ENCODE measurements at places on chromosomes 1 and 21.
A peak's percentile ranks its signal among the peaks of the same experiment; 100 is the strongest.

DNA sequence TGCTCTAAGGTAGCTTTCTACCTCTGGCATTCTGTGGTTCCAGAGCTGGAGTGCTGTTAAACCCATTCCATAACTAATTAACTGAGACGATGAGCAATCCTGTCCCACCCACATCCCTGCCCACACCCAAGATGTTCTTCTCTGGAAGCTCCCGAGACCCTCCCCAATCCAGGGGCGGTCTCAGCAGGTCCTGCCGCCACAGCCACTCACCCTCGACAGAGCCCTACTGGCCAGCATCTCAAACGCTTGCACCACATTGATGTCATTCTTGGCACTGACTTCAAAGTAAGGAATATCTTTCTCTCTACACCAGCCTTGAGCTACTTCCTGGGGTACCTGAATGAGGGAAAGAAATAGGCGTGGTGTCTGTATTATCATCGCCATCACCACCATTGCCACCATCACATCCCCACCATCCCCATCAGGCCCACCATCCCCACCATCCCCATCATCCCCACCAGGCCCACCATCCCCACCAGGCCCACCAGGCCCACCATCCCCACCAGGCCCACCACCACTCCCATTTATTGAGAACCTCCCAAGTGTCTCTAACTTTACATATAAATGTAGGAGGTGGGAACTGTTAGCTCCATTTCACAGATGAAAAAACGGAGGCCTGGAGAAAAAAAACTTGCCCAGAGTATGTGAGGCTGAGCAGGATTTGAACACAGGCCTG is 17.7 kb downstream of the RAB7B start:
- DNase-seq = no peak

DNA sequence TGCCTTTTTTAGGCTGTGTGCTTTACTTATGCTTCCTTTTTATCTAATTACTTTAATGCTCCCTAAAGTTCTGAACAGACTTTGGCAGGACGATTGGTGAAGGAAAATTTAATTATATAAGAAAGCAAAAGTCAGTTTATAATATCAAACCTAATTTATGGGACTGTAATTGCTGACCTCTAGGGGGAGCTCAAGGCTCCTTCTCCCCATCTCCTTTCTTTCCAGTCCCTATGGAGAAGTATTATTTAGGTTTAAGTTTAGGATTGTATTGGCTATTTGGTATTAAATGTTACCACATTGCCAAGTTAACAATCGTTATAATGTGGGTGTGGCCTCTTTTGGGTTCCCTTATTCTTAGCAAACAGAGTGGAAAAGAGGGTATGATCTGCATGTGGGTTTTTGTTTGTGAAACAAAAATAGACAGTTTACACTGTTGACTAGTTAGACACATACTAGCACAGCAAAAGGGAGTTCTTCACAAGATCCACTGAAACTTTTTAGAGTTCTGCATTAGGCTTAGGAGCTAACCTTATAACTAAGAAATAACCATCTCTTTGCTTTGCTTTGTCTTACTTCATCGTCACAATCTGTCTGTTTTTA is 48.2 kb upstream of the TNFSF4 start:
- DNase-seq = no peak

GRCh38 chr1:45721207-45721606 is 29.2 kb downstream of the IPP start:
- no peak for DNase-seq

DNA sequence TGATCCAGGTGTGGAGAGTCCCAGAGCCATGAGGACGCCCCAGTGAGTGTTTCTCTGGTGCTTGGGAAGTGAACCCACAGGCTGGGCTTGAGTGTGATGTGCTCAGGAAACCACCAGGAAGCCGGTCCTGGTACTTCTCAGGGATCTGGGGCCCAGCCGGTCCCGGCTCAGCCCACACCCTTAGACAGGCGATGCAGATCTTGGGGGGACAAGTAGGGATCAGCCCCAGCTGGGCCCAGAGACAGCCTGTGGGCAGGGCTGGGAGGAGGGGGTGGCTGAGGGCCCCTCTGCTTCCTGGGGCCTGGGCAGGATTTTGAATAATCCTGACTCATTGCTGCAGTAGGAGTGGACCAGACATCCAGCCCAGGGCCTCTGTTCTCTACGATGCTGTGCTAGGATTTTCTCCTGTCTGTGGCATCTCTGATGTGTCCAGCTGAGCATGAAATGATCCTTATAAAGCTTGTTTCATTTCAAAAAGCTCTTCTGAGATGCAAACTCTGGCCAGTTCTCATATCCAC is 698.0 kb downstream of the PTPRU start:
- DNase-seq = no peak

DNA sequence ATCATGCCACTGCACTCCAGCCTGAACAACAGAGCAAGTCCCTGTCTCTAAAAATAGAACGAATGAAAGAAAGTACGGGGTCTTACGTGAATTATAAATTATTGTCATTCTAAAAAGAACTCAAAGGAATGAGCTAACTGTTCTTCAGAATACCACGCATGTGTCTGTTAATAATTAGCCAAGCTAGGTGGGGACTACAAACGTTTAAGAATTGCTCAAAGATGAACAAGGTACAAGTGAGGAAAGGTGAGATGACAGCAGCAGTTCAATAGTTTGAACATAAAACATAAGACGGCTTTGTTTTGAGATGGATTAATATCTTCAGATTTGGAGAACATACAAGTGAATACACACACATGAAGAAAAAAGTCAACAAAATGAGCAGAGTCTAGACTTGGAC is 79.6 kb downstream of the UBR4 start:
- DNase-seq = no peak

- DNase-seq = no peak
Measured at GRCh38 chr1:229109320-229109761, 161.6 kb upstream of the RAB4A start.

DNA sequence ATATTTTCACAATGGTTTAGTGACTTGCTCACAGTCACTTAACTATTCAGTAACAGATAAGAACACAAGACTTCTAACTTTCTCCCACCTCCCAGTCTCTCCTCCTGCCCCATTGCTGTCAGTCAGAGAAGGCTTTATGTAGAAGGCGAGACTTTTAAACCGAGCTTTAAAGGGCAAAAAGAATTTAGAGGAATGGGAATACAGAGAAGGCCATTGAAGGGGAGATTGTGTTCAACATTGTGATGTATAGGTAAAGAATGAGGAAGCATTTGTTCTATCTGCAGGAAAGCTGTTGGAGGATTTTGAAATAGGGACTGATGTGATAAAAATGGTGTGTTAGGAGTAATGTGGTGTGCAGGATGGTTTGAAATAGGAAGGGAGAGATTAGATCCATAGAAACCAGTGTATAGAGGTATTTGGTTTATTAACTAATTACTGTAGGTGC is 7.3 kb downstream of the POU2F1 start:
- DNase-seq = no peak

- DNase-seq = no peak
Measured at GRCh38 chr1:63054184-63054583, 268.2 kb upstream of the FOXD3 start.

GRCh38 chr1:245770156-245770555 is 615.4 kb downstream of the KIF26B start:
- no peak for DNase-seq

- no peak for DNase-seq
Measured at GRCh38 chr1:92408825-92409224, 77.9 kb downstream of the GFI1 start.

DNA sequence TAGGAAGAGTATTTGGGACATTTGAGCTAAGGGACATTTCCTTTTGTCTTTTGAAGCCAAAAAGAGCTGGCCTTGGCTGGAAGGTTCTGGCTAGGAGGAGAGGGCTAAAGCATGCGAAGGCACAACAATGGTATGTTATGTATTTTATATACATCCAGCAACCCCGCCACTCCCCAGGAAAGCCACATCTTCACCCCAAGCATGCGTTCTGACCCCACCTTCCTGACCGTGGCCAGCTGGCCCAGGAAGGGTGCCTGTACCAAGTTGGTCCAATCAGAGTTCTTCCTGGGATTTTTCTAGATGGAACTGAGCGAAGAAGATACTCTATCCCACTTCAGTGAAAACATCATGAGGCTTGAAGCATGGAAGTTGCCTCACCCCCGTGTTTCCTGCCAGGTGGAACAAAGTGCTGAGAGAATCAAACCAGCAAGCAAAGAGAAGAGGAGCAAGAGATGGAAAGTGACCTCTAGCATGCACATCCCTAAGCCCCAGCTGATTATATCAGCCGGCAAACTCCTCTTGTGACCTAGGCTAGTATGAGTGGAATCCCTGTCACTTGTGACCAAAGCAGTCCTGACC is 82.7 kb downstream of the BCAR3 start:
- no peak for DNase-seq

GRCh38 chr1:10835822-10836421 is 39.5 kb upstream of the CASZ1 start:
- peak; percentile 41 for DNase-seq

DNA sequence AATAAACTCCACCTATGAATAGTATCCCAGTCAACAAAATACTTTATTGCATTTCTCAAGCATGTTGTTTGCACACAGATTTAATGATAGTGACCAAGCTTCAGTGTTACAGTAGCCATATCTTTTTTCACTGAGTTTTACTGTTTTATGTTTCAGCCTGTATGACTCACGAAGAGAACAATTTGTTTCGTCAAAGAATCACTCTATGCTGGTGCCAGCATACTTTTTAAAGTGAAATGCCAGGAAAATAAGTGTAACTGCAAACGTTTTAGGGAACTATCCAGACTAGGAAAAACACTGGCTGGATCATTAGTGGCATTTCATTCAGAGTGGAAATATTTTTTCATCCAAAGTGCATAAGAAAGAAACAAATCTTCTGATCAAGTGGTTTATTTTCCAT is 210.8 kb downstream of the COL11A1 start:
- no peak for DNase-seq

DNA sequence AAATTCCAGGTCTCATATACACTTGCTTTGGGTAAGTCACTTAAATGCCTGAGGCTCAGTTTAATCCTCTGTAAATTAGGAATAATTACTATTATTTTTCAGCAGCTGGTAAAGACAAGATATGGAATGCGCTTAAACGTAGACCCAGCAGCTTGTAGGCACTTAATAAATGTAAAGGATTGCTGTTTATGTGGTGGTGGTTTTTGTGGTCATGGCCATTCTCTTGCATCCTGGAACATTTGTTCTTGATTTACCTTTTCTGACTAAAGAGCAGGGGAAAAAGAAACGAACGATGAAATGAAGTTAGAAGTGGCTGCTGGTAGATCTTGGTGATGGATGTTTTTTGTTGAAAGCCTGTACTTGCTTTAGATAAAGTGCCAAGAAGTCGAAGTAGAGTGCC is 195.0 kb upstream of the FOXD3 start:
- DNase-seq = no peak

DNA sequence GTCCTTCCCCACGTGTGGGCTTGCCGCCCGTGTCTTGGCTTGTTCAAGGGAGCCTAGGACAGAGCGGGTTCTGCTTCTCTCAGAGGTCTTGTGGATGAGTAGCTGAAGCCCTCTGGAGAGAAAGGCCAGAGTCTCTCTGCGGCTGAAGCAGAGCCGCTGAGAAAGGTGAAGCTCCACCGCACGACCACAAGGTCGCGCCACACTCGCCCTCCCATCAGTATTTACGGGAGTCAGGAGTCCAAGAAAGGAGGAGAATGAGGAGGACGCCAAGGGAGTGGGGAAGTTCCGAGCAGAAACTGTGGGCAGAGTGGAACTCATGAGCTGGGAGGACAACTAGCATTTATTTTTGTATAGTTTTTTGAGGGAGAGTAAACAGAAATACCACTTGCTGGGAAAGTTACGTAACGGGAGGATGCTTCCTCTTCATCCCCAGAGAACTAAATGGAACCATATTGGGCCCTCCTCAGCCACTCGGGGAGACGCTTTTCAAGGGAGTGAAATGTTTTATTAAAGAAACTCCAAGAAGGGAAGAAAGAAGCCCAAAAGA is 51.6 kb upstream of the HAO2 start:
- DNase-seq = no peak

GRCh38 chr21:33968080-33968994 is 52.7 kb upstream of the ATP5PO start:
- no peak for DNase-seq

DNA sequence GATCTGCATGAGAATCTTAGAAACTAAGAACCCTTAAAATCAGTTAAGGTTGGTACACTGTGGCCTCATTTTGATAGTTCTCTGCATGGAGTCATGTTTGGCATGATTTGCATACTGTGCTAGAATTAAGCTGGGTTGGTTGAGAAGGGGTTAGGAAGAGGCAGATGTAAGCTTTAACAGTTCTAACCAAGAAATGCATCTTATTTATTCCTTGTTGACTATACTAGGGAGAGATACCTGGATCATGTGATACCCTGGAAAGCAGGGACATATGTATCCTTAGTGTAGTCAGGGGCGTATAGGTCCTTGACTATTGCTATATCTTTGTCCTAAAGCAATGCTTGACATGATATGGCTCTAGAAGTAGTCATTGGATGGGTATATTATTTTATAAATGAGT is 41.0 kb downstream of the CDC42 start:
- no peak for DNase-seq

DNA sequence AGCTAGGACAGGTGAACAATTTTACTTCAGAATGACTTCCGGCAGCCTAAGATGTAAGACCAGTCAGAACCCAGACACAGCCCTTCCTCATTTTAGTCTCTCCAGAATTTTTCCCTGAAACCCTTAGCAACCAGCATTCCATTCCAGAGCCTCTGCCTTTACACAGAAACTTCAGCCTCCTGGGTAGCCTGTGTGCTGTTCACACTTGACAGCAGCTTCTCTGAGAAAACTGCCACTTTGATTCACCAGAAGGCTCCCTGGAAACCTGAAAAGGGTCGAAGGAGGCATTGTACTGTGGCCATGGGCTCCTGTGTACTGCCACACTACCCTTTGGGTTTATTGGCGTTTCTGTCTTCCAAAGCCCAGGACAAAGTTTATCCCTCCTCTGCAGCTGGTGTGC is 17.4 kb downstream of the HYI start:
- no peak for DNase-seq

- DNase-seq = no peak
Measured at GRCh38 chr1:49363628-49364027, 586.9 kb upstream of the BEND5 start.

DNA sequence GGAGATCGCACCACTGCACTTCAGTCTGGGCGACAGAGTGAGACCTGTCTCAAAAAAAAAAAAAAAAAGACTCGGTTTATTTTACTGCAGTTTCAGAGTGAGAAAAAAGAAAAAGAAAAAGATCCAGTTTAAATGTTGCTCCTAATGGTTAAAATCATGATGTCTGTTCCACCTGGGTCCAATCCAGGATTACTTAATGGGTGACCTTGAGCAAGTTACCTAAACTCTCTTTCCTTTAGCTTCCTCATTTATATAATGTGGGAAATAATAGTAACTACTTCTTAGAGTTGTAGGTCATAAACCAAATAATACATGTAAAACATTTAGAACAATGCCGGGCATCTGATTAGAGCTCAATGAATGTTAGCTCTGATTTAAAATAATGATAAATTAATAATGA is 19.4 kb upstream of the RNF11 start:
- no peak for DNase-seq

Data from left ventricle myocardium superior (tissue), 1 donor.